ENCODE measurements at places on chromosomes 4 and X. TPM values are rescaled to one million over a fixed set of nuclear protein-coding genes. Genes with fewer than 3 reads are reported as not detected.

- DNase-seq: no peak
Observed at GRCh38 chr4:4308800-4309441, 18.9 kb downstream of the ZBTB49 start.

DNA sequence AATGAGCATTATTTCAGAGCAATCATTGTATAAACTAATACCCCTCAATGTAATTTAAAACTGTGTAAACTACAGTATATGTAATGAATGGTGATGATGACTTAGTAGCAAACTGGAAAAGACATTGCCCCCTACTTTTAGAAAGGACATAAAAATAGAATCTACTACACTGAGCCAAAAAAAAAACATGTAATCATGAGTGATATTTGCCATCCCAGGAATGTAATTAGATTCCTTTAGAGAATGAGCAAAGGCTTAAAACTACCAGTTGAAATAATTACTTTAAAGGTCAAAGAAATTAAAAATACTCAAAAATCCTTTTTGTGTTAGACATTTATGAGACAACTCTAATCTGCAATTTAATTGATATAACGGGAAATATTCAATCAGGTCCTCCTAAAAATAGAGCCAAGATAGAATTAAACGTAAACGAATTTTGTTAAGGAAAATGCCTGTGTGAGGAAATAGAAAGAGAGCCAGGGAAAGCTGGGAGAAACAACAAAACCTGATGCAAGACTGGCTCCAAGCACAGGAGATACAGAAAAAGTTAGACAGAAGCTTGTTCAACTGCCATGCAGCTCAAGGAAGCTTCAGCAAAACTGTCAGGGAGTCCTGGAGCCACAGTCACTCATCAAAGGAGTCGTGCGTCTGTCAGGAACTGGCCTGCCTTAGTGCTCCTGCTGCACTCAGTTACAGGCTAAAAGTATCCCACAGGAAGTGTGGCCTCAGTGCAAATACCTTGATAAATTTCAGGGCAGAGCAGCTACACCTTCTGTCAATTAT lies 655.7 kb upstream of the INTU start:
- DNase-seq: no peak

Gene RAB39B
- 0.30 TPM for total RNA-seq

DNA sequence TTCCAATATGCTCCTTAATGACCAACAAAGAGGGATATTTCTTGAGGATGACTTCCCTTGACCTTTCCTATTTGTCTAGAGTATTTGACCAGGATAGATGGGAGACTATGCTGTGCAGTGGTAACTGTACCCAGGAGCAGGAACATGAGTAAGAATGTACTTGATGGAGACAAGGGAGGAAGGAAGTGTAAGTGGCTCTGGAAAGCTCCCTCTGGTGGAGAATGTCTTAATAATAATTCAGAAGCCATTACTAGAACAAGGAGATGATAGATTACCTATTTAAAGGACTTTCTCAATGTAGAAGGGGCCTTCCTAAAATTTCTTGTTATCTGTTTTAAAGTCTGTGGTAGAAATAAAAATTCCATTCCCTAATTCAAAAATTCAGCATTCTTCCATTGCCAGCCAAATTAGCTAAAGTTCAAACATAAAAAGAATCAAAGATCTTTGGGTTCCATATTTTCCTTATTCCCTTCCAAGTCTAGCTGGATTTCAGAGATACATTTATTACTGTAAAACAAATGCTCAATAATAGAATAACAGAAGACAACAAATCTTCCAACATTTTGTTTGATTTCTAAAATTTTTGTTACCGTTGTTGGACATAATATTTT lies 83.8 kb downstream of the GRID2 start:
- DNase-seq: no peak

Gene STOX2
- total RNA-seq: 11.8 TPM

DNA sequence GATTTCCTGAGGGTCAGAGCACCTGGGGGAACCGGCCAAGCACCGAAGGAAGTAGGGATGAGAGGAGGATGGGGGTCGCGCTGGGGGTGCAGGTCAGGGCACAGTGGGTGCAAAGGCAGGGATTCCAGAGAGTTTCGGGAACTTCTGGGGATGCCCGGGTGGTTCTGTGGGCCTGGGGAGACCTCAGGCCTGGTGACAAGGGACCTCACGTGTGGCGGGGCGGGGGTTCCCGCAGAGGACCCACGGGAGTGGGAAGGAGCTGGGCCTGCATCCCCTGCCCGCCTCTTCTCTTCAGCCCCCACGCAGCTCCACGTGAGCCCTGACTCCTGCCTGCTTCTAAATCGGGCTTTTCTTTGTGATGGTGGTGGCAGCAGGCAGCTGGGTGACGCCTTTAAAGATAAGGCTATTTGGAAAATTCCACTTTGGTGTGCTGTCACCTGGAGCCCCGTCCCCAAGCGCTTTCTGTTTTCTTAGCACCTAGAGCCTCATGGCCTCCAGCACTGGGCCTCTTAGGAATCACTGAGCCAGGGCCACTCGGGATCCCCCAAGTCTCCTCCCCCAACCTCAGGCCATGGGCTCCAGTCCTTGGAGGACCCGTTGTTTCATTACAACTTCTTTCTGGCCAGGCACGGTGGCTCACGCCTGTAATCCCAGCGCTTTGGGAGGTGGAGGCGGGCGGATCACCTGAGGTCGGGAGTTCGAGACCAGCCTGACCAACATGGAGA lies 7.1 kb upstream of the TBC1D14 start:
- DNase-seq: no peak

- peak; percentile 31 for DNase-seq
Observed at GRCh38 chrX:3271183-3271833, 75.1 kb downstream of the MXRA5 start.

DNA sequence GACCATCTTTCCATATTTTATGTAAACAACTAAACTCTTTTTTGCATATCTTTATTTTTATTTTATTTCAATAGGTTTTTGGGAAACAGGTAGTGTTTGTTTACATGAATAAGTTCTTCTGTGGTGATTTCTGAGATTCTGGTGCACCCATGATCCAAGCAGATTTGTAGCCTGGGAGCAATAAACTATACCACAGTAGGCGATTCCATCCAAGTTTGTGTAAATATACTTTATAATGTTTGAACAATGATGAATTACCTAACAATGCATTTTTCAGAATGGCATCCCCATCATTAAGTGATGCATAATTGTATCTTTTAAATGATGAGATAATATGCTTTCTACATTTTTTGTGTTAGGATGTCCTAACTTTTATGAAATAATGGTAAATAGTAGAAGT lies 39.2 kb upstream of the CYSLTR1 start:
- DNase-seq: no peak

Gene RNF150
- total RNA-seq: 15.0 TPM

DNA sequence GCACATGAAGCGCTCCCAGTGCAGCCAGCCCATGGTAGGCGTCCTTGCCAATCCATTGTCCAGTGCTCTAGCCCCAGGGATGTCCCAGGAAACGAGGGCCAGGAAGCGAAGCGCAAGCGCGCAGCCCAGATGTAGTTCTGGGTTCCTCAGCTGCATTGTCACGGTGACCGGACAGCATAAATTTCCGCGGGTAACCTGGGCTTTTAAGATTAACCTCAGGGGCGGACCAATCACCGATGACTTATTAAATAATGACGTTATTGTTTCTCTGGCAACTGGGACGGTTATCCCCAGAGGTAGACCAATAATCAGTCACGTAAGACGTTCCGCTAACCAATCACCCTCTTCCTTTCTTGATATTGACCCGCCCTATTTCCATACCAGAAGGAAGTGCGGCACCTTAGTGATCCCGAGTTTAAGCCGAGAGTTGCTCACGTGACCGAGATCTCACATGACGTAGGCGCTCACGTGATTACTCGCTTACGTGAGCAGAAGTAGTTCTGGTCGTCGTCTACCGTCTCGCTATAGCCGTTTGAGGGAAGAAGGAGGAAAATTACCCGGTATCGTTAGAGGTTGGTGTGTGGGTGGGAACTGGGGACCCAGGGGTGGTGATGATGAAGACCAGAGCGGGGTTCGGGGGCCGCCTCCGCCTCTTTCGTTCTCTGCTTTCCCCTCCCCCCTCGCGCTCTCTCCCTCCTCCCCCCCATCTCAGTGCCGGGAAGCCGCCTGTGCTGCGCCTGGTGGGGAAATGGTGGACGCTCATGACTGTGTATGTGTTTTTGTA lies at the start of the genes GLA and HNRNPH2:
Gene GLA, minus strand, starts transcription at position 178 of the 784 bp plus-strand sequence. Its CDS starts 22 bp downstream, at position 156.
Gene HNRNPH2, plus strand, starts transcription at position 475 of the 784 bp plus-strand sequence. CDS start 3,767 bp downstream, outside the sequence.
- peak; percentile 97 for DNase-seq

Gene ARMCX1
- 60.7 TPM for total RNA-seq

DNA sequence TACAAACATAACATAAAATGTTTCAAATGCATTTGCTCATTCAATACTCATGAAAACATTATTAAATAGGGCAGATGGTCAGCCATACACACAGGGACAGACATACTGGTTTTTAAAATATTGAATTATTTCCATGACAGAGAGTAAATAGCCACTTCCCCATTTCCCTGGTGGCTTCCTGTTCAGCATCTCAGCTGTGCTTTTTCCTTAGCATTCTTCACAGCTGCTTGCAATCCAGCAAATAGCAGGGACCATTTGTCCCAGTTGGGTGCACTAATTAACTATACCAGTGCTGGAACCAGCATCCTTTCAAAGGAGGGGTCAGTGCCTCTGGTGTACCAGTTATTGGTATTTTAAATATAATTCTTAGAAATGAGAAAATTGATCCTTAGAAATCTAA lies 964.7 kb downstream of the RAB28 start:
- no peak for DNase-seq

- no peak for DNase-seq
Observed at GRCh38 chr4:189838821-189839497, 101.7 kb upstream of the FRG1 start.

DNA sequence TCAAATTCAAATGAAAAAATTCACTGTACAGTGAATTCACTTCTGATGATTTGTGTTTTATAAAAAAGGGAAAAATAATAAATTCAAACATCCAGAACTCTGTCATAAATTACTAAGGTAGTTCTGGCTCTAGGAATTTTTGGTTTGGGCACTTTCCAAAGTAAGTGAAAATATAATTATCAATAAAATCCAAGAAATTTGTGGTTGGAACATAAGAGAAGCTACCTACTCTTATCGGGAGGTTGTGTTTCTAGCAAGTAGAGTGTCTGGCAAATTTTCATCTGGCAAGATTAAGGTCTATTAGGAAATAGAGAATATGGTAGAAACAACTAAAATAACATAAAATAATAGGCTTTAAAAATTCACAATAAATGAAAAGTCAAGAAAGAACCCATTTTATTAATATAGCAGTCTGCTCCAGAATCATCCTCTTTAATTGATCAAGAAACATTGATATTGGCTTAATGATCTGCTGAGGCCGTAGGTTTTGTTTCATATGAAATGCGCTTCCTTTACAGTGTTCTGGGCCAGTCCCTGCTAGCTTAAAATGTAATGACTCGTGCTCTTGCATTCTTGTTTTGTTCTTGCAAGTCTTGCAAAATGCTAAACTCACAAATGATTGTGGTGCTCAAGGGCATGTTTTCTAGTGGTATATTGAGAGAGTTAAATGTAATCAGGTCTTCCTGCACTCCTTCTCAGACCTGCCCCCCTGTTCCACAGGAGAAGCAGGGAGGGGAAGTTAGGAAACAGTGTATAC lies 331.4 kb downstream of the RAPGEF2 start:
- DNase-seq: peak; percentile 1

Gene ASB11
- 4.8 TPM for total RNA-seq

DNA sequence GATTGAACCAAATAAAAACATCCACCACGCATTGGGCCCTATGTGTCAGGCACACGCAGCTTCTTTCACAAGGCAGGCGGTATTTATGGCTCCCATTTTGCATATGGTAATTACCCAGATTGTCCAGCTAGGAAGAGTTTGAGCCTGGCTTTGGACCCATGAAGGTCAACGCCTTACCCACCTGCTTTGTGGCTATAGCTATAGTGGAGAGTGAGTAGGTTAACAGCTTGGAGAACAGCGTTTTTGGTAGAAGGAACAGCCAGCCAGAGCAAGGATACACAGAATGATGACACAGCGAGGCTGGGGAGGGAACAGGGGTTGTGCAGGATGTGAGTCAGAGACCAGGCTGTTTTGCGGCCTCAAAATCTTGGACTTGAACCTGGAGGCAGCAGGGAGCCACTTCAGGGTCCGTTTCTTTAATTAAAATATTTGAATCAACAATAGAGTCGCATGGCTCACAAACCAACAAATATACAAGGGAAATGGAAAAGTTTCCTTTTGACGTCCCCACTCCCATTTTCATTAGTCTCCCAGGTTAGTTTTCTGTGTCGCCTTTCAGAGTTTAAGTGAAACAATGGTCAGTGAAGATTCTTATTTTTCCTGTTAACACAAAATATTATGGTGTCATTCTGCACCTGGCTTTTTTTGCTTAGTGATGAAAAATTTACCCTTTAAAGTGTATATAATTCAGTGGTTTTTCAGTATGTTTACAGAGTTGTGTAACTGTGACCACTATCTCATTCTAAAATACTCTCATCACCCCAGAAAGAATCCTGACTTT lies 118.2 kb upstream of the STX18 start:
- DNase-seq: no peak

- peak; percentile 10 for DNase-seq
Observed at GRCh38 chr4:169147191-169147590, 123.6 kb downstream of the SH3RF1 start.

- no peak for DNase-seq
Observed at GRCh38 chr4:47838445-47838844, 578 bp upstream of the CORIN start.

Gene TCEAL5
- 1.1 TPM for total RNA-seq

Measured in skin of body (tissue), 3 donors.